ENCODE measurements at places on chromosomes 7 and 10.

GRCh38 chr10:1737222-1738061, at the start of gene ADARB2:
Gene ADARB2 (minus strand): TSS chr10:1737525.
- DNase-seq = no peak

- no peak for DNase-seq
Measured at GRCh38 chr10:58063861-58064480, 203.7 kb downstream of the IPMK start.

DNA sequence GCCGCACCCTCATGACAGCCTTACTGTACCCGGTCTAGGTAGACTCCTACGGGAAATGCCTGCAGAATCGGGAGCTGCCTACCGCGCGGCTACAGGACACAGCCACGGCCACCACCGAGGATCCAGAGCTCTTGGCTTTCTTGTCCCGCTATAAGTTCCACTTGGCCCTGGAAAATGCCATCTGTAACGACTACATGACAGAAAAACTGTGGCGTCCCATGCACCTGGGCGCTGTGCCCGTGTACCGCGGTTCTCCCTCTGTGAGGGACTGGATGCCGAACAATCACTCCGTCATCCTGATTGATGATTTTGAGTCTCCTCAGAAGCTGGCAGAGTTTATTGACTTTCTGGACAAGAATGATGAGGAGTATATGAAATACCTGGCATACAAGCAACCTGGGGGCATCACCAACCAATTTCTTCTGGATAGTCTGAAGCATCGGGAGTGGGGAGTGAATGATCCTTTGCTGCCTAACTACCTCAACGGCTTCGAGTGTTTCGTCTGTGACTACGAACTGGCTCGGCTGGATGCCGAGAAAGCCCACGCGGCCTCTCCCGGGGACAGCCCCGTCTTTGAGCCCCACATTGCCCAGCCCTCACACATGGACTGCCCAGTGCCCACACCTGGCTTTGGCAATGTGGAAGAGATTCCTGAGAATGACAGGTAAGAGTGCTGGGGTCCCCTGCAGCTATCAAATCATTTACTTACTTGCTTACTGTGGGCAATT, 8.5 kb upstream of the CHCHD1 start:
- no peak for DNase-seq

DNA sequence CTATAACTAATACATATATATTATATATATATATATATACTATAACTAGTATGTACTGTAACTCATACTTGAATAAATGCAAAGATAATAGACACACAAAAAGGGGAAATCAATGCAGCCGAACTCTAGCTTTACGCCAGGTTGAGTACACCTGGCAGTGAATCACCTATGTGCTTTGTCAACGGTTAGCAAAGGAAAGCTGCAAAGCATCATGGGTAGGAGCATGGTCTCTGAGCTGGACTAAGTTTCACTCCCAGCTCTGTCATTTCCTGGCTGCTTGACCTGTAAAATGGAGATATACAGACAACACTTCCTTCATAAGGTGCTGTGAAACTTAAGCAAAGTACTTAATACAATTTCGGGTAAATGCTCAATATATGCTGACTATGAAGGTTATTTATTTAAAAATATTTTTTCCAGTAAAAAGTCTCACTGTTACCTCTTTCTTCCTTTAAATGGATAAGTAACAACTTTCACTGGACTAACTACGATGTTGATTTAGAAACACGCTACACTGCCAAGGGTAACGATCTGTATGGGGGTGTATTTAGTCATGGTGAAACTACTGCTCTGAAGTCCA, 61.7 kb upstream of the ITGA8 start:
- no peak for DNase-seq

DNA sequence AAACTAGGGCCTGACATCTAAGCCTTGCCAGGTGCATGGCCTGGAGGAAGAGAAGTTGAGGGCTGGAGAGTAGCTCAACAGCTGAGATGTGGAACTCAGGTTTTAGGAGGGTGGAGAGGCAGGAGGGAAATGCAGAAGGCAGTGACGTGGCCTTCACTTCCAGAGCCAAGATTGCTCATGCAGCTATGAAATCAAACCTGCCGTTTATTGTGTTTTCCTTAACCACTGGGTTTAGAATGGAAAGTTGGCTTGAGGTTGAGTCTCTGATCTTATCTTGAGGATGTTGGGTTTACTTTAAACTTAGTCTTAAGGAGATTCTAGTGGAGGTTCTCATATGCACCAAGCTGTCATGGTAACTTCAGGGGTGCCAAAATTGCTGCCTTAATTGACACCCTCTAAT, 178.6 kb downstream of the SORCS3 start:
- DNase-seq = no peak

DNA sequence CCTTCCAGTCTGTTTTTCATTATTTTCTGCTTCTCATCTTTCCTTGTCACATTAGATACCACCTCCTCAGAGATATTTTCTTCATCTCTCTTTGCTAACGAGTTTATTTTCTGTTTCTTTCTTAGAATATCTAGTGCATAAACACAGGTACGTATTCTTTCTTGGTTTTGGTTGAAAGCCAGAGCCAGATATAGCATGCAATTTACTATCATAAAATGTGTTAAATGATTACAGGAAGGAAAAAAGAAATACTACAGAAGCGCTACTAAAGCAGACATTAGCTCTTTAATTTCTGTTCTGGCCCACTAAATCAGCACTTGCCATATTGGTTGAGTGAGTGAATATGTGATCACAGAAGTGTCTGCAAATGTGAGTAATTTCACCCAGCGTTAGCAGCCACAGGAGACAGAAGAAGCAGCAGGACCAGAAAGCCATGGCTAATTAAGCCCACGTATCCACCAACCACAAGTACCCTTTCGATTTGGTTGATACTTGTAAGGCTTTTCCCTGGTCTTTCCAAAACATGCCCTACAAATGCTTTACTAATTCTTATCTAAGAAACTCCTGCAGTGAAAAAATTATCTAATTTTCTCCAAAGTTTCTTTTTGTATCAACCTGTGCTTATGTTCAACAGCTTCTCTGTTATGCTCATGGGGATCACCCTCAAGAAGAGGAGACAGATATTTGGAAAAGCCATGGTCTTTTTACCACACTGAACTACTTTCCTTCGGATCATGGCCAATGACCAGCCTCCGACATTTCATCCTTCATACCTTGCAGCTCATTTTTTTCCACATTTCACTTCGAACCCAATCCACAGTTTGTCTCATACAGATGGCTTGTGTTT, 23.1 kb upstream of the MACC1 start:
- no peak for DNase-seq

DNA sequence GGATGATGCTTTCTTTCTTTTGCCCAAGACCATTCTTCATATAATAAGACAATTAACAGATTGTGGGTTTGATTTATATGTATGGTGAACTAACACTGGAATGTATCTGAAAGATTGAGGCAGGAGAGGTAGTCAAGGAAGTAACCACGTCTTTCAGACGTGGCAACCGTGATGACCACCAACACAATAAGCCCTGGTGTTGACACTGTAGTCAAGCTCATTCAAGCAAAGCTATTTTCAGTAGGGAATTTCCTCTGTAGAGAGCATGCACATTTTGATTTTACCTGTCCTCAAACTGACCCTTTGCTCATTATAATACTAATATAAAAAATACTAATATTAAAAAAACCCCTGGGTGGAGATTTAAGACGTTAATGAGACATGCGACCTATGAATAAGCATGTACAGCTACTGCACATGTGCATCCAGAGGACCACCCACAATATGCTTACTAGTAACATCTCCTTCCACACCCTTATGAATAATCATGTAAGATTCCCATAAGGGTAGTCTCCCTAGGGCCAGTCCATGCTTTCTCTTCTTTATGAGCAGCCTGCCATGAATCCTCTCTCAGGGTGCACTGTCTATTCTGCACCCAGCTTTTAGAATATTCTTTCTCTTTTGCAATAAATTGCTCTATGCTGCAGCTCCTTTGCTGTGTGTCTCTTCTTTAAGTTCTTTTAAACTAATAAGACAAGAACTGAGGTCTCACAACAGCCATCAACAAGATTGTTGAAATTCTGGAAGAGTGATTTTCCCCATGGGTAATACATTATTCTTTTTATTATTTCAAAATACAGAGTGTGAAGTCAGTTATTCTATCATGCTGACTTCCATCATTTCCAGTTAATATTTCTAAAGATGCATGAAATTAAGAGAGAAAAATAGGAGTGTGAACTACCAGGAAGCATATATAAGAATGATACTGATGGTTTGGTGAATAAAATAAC, 151.3 kb upstream of the NPVF start:
- no peak for DNase-seq

GRCh38 chr10:68302871-68303270, 29.0 kb upstream of the HNRNPH3 start:
- no peak for DNase-seq

- DNase-seq = no peak
Measured at GRCh38 chr10:22851865-22852239, 76.0 kb upstream of the ARMC3 start.

- DNase-seq = no peak
Measured at GRCh38 chr10:96299383-96299782, 4.9 kb upstream of the DNTT start.

GRCh38 chr7:110943701-110944345, 147.1 kb upstream of the LRRN3 start:
- no peak for DNase-seq

DNA sequence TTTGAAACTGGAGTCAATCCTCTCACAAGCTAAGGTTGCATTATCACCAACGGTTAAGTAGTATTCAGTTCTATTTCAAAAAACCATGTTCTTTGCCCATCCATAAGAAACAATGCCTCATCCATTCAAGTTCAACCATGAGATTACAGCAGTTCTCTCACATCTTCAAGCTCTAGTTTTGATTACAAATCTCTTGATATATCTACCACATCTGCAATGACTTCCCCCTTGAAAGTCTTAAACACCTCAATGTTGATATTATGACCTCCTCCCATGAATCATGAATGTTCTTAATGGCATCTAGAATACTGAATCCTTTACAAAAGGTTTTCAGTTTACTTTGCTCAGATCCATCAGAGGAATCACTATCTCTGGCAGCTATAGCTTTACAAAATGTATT, 81.8 kb downstream of the JMJD1C start:
- no peak for DNase-seq

- no peak for DNase-seq
Measured at GRCh38 chr10:30818854-30819253, 189.3 kb upstream of the LYZL2 start.

GRCh38 chr7:32937344-32938174, 19.7 kb upstream of the FKBP9 start:
- no peak for DNase-seq

DNA sequence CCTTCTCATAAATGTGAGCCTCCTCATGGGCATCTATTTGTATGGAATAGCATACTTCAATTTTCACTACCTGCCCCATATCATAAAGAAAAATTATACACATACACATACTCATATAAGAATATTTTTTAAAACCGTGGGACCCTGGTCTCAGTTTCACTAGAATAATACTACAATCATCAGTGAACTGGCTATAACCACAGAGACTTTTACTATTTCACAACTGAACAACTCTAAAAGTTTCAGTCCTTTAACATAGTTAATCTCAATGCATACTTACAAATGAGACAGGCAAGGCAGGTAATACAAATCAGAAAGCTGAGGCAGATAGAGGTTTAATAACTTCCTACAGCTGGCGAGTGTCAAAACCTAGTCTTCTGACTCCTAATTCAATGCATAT, 83.1 kb downstream of the LRRN3 start:
- DNase-seq = no peak

DNA sequence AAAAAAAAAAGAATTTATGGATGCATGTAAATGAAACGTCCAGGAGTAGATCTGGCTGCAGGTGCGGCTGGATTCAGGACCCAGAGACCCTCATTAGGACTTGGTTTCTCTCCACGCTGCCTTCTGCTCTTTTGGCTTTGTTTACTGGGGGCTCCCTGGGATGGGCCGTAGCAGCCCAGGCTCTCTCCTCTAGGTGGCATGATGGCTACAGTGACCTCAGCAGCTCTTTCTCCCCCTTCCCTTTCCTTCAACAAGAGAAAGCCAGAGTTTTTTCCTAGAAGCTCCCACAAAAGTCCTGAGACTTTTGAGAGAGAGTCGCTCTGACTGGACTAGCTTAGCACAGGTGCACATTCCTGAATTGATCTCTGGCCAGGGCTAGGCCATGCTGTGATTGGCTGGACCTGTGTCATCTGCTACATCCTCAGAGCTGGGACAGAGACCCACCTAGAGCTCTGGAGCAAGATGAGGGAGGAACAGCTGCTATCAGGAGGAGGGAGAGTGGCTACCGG, 67.8 kb upstream of the PDCD4 start:
- peak; percentile 61 for DNase-seq
